ENCODE measurements at places on chromosomes 5 and 9.

DNA sequence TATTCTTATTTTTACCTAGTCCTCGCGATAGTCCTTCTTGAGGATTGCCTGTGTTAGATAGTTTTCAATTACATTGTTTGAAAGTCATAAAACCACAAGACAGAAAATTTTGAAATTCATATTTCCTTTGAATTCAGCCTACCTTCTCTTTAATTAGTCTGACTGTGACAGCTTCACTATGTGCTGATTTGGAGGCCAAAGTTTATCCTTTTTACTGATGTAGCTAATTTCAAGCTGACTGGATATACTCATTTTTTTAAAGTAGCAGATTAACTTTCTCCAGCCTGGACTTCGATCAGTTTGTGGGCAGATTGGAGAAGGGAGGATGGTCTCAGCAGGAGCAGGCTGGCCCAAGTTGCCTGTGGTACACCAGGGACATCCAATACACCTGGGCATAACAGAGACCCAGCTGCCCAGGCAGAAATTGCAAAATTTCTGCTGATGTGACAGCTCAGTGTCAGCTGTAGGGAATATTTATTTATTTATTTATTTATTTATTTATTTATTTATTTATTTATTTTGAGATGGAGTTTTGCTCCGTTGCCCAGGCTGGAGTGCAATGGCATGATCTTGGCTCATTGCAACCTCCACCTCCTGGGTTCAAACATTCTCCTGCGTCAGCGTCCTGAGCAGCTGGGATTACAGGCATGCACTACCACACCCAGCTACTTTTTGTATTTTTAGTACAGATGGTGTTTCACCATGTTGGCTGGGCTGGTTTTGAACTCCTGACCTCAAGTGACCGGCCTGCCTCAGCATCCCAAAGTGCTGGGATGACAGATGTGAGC, 24.2 kb downstream of the AGXT2 start:
- no peak for DNase-seq

- DNase-seq = no peak
These were observed 18.8 kb upstream of the OR2K2 start for GRCh38 chr9:111348821-111349271.

DNA sequence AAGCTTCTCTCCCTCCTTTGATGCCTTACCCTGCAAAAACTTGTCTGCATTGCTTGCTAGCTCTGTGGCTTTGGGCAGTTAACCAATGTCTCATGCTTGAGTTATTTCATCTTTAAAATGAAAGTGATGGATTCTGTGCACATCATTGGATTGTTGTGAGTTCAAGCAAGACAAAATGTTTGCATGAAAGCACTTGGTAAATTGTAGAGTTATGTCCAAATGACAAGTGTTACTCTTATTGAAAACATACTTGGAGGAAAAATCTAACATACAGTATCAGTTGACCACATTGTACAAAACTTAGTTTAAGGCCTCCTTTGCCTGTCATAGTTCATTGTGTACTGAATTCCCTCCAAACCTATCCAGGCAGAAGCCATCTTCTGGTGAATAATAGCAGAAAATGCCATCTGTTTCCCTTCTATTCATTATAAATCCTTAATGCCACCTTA, 30.0 kb downstream of the TGFBR1 start:
- DNase-seq = no peak

- no peak for DNase-seq
These were observed 18.7 kb upstream of the OR13D1 start for GRCh38 chr9:104675611-104676010.

DNA sequence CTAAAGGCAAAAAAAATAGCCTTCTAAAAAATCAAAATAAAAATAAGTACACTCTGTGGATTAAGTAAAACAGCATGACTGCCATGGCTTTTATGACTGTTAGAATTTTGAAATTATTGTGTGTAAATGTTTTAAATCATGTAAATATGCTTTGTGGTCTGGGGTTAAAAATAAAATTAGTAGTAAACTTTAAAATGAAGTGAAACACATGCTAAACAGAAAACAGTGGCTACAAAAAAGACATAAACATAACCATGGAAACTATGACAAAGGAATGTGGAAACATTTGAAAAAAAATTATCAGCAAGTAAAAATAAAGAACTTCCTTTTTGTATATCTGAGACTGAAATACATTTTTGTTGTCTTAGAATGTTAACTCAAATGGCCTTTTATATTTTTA, 134.5 kb upstream of the SPEF2 start:
- DNase-seq = no peak

- DNase-seq = no peak
These were observed 128.5 kb upstream of the VLDLR start for GRCh38 chr9:2493109-2493508.

- DNase-seq = no peak
These were observed 22.3 kb upstream of the DAB2 start for GRCh38 chr5:39447059-39447458.

GRCh38 chr5:58245476-58245840, 214.4 kb downstream of the PLK2 start:
- DNase-seq = no peak

GRCh38 chr5:73387601-73388305, 60.8 kb downstream of the FOXD1 start:
- DNase-seq = peak; percentile 34

DNA sequence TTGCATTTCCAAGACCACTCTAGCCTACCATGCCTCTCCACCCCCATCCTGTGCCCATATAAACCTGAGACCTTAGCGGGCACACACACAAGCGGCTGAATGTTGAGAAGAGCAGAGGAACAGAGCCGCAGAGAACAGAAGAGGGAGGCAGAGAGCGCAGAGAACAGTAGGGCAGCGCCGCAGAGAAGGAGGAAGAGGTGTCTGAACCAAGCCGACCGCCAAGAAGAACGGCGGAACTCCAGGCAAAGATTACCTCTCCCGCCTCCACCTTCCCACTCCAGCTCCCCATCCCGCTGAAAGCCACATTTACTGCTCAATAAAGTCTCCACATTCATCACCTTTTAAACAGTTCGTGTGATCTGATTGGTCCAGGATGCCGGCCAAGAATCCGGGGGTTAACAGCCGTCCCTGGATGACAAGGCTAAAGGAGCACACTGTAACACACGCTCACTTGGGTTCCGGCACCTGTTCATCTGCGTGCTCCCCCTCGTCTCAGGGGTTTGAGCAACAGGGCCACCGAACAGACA, 33.2 kb downstream of the GRIN3A start:
- peak; percentile 9 for DNase-seq

GRCh38 chr5:42819745-42820144, 8.1 kb upstream of the SELENOP start:
- DNase-seq = no peak

- DNase-seq = no peak
These were observed 419.6 kb downstream of the DNAH5 start for GRCh38 chr5:13524936-13525335.

DNA sequence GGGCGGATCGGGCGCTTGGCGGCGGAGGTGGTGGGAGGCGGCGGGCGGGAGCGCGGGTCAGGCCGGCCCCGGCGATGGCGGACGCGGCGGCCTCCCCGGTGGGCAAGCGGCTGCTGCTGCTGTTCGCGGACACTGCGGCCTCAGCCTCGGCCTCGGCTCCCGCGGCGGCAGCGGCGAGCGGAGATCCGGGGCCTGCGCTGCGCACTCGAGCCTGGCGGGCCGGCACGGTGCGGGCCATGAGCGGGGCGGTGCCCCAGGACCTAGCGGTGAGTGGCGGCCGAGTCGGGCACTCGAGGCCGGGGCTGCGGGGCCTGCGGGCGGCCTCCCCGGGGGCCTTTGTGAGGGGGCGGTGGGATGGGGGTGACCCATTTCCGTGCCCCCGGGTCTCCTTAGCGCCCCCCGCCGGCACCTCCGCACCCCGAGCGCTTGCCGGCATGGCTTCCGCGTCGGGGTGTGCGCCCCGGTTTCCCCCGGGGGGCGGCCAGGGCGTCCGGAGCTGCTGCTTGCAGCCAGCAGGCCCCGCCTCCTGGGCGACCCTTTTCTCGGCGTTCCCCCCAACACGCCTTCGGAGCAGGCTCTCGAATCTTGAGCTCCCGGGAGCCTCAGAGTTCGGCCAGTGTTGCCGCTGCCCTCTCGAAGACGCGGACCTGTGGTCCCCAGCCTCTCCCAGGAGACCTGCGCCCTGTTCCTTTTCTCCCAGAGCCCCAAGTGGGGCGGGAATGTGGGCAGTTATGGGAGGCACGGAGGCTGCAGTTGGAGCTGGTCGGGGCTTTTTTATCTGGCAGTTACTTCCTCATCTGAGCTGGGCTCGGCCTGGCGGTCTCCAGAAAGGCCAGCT, 456 bp downstream of the KDM3B start:
- DNase-seq = peak; percentile 80

DNA sequence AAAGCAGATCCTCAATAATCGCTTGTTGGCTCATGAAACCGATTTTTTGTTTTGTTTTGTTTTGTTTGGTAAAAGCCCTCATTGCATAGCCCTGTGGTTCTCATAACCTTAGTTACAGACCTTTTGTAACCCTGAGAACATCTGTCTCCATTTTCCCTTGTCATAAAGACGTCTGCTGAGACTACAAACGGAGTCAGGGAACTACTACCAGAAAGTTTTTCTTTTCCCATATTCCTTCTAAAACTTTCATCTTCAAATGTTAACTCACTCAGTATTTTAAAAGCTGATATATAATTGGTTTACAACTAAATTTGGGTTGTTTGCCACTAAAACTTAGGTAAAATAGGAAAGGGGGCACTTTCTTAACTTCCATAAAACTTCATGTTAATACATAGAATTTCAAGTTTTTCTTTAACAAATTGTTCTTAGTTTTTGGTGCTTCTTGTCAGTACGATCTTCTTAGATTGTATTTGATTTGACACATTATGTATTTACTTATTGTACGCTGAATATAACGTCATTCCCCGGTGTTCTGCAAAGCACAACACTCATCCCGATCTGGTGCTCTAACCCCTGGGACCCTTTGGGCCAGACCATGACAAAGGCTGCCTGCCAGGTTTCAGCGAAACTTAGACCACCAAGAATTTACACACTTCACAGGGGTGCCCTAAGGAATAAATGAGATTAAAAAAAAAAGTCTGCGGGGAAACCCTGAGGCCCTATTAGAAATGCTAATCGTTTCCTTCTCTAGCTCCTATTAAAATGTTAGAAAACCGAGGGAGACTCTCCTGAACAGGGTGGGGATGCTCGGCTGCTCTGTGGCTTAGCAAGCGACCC, 1.1 kb upstream of the ANP32B start:
- DNase-seq = no peak

DNA sequence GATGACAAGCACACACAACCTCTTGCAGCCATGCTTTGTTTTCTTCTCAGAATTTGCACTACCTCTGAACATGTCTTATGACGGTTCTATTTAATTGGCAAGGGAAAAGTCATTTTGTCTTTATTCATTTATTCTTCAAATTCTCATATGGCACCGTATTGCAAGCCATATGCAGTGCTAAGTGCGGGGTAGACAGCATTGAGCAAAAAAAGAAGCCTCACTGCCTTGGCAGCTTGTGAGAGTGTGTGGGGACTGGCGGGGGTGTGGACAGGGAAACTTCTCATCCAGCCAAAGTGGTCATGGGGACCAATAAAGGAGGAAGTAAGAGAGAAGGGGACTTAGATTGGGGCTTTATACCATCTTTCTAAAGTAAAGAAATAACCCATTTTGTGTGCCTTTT, 160.0 kb downstream of the CDH12 start:
- no peak for DNase-seq

DNA sequence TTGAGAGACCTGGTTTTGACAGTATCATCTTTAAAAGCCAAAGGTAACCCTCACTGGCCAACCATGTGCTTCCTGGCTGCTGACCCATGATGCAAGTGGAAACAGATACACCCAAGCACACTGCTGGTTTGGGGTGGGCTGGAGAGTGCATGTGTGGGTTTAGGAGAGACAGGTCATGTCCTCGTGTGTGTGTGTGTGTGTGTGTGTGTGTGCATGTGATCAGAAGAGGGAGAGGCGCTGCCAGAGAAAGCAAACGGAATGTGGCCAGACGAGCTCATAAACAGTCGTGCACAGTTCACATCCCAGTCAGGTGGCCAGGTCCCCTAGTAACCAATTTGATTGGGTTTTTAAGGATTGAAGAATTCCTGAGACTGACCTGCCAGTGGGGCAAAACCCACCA, 112.8 kb upstream of the ICE1 start:
- DNase-seq = no peak

- no peak for DNase-seq
These were observed 566.7 kb downstream of the CCDC171 start for GRCh38 chr9:16119261-16120230.
